Peyer's patch (tissue), 4 donors: ENCODE measurements at places on chromosomes 2 and 18.
A peak's percentile ranks its signal among the peaks of the same experiment; 100 is the strongest.

DNA sequence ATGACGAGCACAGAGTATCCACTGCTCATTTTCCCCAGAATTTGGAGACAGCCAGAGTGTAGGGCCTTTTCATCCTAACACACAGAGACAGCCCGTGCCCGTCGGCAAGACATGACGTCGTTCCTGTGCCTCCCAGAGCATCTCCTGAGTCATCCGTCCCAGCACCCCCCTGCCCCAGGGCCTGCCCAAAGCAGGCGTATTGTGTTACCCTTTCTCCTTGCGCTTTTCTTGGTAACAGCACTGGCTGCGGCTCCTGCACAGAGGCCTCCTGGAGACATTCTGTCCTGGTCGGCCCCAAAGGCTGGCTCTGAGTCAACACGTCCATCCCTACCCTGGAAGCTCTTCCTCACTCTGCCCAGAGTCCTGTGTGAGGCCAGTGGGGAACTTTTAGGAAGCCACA is 217.1 kb downstream of the KLHL29 start:
- no peak for DNase-seq

DNA sequence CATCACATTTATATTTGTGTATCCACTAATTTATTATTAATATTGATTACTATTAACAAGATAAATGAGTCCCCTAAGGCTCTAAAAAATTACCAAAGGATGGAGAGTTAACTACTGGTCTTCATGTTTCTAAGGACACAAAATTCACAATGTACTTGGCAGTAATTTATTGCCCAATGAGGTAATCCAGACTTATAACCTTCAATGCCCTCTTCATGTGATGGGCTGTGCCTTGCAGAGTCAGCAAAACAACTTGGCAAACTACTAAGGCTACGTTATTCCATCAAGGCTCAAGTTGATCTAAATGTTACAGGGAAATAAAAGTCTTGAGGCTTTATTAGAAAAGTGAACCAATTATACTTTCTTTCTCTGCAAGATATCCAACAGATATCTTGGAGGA is 804.9 kb upstream of the NXPH2 start:
- no peak for DNase-seq

GRCh38 chr2:110116033-110116710 is 550 bp upstream of the MALL start:
- DNase-seq = peak; percentile 68

DNA sequence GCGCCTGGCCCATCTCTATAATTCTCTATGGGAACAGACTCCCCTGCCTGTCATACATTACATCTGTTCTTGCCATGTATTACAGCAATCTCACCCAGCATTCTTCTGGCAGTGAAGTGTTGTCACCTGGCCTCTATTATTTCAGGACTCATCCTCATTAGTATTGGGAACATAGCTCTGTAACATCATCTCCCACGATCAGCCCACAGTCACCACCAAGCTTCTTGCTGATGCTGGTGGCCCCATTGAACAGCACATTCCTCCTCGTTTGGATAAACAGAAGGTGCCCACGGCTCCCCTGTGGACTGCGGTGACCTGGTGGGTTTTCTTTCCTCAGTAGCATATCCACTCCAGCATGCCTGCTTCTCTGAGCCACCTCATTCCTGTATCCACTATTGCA is 21.5 kb downstream of the CHCHD5 start:
- DNase-seq = no peak

- no peak for DNase-seq
Observed at GRCh38 chr2:156046900-156047299, 285.6 kb downstream of the NR4A2 start.

- DNase-seq = no peak
Observed at GRCh38 chr2:63506320-63506719, 82.0 kb downstream of the WDPCP start.
